ENCODE measurements at places on chromosomes 2 and 18.

GRCh38 chr2:66699793-66700676 is 265.1 kb downstream of the MEIS1 start:
- no peak for DNase-seq

DNA sequence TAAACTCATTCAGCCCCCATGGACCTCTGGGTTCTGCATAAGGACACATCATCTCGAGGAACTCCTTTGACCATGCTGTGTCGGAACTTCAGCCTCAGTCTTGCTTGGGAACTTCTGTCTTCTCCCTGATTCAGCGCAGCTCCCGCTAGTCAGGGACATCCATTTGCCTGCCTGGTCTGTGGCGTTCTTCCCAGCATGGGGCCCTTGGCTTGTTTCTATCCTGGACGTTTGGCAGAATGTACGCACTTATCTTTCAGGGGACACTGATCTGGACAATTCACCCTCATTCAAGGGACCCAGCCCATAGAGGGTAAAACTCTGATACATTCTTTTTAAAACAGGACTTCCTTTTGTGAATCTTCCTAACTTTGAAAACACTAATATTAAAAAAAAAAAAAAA is 75.8 kb upstream of the WIPF1 start:
- no peak for DNase-seq

- DNase-seq: no peak
Measured at GRCh38 chr18:27976806-27977408, 200.0 kb downstream of the CDH2 start.

- no peak for DNase-seq
Measured at GRCh38 chr2:204061241-204061640, 124.7 kb downstream of the ICOS start.

GRCh38 chr2:150549381-150549780 is 61.9 kb upstream of the RND3 start:
- no peak for DNase-seq

- DNase-seq: no peak
Measured at GRCh38 chr2:143532061-143532460, 402.8 kb downstream of the ARHGAP15 start.

Measured in femur (tissue), 1 donor.